ENCODE measurements at places on chromosomes 2 and 18.

DNA sequence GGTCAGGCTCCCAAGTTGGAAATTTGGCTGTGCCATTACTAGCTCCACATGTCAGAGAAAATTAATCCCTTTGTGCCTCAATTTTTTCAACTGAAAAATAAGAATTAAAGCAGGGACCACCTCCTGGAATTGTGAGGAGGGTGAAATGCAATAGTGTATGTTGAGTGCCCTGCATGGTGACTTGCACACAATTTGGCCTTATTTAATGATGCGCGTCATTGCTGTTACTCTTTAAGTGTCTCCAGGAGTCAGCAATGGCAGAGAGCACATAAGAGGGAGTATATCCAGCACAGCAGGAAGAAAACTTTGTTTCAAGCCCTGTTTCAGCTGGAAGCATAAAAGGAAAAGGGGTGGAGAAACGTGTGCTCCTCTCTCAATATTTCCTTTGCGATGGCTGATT, 215.8 kb downstream of the ALK start:
- DNase-seq: no peak

GRCh38 chr2:101168706-101169105, 17.5 kb upstream of the TBC1D8 start:
- DNase-seq: no peak

GRCh38 chr2:175840256-175840655, 161.8 kb downstream of the LNPK start:
- DNase-seq: no peak

- DNase-seq: no peak
Measured at GRCh38 chr2:231258701-231259100, 60.3 kb downstream of the ARMC9 start.

DNA sequence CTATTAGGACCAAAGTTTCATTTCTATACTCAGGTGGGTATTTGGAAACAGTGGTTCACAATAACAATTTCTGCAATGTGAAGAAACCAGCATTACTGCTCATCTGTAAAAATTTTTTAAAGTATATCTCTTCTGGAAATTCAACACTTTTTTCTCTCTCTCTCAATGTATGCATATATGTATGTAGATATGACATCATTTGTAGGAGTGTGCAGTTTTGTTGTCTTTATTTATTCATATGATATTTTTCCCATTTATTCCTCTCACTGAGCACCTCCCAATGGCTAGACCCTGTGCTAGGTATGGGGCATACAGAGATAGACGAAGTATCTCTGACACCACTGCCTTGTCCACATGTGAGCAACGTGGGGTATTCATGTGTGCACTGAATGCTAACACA, 58.3 kb downstream of the RDH14 start:
- no peak for DNase-seq

DNA sequence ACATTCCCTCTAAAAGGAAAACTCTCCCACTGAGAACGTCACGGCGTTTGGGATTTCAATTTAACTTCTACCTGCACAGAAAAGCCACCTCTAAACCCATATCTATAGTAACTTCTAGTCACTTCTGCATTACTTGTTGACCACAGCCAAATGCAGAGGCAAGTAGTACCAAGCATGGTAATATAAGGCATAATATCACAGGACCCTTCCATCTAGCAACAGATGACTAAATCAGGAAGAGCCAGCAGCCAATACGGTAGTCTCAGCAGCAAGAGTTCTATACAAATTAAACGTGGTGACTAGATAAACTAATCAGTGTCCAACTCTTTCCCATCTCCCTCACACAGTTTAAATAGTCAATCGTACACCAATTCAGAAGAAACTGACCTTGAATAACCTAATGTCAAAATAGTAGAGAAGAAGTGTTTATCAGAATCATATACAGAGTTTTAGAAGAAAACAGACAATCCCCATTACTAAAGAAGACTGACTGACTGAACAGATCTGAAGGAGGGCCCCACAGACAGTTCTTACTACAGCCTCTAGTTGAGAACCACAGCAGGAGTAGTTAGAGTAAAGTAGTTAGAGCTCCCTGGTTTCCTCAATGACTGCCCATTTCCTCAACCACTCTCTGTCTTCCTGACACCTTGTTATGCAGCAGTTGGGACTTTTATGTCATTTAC, 30.0 kb downstream of the MEMO1 start:
- DNase-seq: no peak

GRCh38 chr2:220466251-220466691, 838.8 kb downstream of the SLC4A3 start:
- DNase-seq: no peak

- no peak for DNase-seq
Measured at GRCh38 chr2:150599889-150600288, 112.4 kb upstream of the RND3 start.

DNA sequence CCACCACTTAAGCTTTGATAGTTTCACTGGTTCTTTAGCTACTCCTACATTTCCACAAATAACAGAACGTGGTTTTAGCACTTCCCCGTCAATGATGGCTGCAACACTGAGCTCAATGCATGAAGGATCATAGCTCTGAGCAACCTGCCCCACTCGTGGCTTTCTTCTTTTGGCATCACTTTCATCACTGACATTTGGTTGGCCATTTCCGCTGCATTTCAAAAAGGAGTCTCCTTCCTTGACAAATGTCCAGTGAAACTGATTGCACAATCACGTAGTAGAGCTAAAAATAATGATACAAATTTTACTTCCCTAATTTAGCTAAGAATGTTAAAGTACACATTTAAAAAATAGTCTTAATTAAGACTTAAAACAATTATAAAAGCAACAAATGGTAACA, 205.2 kb upstream of the HDAC4 start:
- no peak for DNase-seq

DNA sequence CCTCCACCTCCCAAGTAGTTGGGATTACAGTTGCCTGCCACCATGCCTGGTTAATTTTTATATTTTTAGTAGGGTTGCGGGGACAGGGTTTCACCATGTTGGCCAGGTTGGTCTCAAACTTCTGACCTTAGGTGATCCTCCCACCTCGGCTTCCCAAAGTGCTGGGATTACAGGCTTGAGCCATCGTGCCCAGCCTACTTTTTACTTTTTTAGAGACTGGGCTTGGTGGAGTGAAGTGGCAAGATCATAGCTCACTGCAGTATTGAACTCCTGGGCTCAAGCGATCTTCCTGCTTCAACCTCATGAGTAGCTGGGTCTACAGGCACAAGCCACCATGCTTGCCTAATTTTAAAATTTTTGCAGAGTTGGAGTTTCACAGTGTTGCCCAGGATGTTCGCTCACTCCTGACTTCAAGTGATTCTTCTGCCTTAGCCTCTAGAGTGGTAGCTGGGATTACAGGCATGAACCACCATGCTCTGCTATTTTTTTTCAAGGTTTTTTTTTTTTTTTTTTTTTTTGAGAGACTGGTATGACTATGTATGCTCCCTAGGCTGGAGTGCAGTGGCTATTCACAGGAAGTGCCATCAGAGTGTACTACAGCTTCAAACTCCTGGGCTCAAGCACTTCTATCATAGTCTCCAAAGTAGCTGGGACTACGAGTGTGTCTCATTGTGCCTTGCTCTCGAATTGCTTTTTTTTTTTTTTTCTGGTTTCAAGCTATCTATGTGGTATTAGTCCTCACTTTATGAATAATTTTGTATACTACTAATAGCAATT, 11.9 kb downstream of the MSH2 start:
- DNase-seq: no peak

- no peak for DNase-seq
Measured at GRCh38 chr18:10241579-10241978, 212.9 kb upstream of the APCDD1 start.

DNA sequence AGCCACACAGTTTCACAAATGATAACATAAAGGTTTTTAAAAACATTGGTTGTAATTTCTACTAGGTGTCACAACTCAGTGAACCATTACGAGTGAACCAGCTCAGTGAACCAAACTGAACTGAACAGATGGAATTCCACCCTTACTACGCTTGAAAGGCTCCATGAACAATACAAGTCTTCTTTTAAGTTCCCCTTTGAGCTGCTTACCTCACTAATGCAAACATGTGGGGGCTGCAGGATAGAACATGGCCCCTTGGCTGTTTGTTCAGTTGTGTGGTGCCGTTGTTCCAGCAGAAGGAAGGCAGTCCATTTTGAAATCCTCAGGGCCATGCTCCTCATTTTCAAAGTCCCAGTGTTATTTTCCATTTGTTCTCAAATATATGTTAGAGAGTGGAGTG, 30.7 kb upstream of the KLHL14 start:
- DNase-seq: no peak

GRCh38 chr2:205311201-205311600, 371.1 kb upstream of the NRP2 start:
- DNase-seq: no peak

DNA sequence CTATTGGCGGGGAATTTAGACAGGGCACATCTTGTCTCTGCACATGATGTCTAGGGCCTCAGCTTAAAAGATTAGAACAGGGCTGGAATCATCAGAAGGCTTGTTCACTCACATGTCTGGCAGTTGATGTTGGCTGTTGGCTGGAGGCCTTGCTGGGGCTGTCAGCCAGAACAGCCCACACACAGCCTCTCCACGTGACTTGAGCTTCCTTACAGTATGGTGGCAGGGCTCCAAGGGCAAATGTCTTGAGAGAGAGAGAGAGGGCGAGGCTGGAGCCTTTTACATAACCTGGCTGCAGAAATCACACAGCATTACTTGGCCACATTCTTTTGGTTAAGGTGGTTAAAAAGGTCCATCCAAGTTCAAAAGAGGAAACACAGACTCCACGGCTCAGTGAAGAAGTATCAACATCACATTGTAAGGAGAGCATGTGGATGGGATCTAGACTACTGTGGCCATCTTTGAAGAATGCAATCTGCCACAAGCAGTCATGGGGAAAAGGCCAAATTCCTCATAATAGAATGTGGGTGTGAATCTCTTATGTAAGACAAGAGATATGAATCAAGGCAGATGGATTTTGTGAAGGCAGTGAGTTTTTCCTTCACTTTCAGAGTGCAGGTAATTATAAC, 30.4 kb downstream of the SRSF7 start:
- DNase-seq: no peak

DNA sequence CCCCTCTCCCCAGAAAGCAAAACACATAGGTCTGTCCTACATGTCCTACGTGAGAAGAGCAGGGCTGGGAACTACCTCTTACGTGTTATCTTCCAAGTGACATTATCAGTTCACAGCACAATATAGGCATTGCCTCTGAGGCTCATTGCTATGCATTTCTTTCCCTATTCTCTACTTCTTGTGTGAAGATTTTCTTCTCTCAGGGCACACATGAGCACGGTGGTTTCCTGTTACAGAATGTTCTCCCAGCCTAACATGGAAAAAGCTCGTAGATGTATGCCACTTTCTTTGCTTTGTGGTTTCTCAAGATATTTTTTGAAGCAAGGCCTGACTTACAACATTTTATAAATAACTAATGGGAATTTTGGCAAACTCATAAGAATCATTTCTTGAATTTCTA, 19.4 kb upstream of the DSC3 start:
- no peak for DNase-seq

All from activated T-helper 9 cell treated with anti-CD3 and anti-CD28 coated beads, Interleukin-2, amount 50 U/mL, for 16 hours (primary cell).